ENCODE measurements at places on chromosomes 7 and 10.

DNA sequence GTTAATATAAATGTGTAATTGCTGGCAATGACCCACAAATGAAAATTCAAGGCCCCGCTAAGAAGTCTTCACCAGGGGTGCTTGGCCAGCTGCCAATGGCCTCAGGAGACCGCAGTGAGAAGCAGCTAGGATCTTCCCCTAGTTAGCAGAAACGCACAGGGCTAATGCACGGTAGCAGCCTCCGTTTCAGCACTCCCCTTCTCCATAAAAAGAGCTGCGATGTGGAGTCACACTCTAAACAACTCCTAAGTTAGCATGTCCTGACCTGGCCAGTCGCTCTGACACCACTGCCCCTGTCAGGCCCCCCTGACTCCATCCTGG lies 139.0 kb downstream of the SEPTIN14 start:
- DNase-seq = no peak

DNA sequence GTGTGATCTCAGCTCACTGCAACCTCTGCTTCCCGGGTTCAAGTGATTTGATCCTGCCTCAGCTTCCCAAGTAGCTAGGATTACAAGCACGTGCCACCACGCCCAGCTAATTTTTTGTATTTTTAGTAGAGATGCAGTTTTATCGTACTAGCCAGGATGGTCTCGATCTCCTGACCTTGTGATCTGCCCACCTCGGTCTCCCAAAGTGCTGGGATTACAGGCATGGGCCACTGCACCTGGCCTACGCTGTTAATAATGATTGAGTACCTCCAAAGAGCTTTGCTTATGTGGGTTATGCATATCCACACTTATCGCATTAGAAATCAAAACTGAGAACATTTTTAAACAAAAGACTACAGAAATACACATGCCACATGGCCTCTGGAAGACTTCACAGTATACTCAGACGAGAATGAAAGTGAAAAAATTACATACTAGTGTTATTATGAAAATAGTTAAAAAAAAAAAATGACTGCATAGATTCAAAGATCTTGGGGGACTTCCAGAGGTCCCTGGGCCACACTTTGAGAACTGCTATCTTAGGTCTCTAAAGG lies 25.4 kb downstream of the RPP38 start:
- DNase-seq = no peak

DNA sequence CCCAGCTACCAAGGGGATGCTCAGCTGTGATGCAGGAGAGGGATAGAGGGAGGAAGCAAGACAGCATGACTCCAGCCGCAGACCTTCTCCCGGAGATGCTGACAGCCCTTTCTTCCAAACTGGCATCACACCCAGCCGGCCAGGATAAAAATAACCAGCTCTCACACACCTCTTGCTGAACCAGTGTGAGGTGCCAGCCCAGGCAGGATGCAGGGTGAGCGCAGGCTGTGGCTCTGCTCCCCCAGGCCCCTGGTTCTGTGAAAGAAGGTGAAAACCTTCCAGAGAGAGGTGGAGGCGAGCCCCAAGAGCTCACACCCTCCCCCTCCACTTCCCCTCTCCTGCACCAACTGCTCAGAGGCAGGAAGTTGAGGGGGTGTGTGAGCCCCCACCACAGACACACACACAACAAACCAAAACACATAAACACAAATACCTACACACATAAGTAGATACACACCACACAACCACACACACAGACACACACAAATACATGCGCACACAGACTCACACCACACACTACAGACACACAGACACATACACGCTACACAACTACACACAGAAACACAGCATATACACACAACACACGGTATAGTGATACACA lies 4.0 kb downstream of the GPR15LG start:
- DNase-seq = no peak

DNA sequence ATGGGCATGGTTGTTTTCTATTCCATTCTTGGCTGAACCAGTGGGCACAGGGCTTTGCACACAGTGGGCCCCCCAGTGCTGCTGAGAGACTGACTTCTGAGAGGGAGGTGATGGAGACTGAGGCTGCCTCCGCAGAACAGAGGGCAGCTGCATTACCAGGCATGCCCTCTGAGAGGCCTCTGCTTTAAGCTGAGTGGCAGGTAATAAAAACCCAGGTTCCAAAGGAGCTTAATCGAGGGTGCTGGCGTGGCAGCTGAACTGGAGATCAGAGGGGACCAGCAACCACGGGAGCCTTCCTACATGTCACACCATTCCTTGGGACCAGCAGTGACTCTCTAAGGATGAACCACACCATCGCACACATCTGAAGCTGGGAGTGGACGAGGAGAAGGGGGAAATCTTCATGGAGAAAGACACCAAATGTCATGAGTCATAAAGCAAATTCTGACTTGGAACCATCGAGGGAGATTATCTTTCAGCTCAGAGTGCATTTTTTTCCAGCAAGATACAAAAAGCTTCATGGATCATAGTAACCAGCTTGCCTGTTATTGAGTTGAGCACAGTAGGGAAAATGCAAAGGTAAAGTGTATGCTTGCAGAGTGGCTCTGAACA lies 24.6 kb downstream of the HIPK2 start:
- DNase-seq = peak; percentile 47

DNA sequence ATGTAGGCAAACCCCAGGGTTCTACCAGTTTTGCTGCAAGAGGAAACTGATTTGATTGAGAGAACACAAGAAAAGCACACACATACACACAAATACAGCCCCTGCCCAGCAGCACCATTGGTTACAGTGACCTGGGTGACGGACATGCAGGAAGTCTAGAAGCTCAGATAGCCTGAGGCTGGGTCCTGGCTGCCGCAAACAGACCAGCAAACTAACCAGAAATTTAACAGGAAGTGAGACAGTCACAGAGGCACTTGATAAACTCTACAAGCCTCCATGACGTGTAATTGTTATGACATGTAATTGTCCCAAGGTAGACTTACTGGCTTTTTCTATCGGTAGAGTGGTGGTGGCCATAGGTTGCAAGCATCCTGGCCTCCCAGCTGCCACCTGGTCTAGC lies 58.9 kb downstream of the PRKAR2B start:
- DNase-seq = no peak

GRCh38 chr10:36385693-36386092 lies 739.7 kb upstream of the ANKRD30A start:
- no peak for DNase-seq

DNA sequence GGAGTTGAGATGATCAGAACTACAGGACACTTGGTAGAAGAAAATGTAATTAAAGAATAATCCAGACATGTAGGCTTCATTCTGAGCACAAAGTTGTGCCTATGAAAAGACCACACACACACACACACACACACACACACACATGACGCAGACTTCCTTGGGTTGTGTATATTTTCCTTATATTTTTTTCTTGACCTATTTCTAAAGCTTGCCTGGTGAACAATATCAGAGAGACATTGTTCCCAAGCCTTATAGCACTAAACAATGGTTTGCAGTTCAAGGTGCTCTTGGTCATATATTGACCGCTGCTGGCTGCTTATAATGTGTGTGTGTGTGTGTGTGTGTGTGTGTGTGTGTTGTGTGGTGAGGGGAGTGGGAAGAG lies 202.7 kb downstream of the PRPF18 start:
- no peak for DNase-seq

Data from AG08395 (cell line).